Stimulated activated CD8-positive, alpha-beta memory T cell treated with anti-CD3 and anti-CD28 coated beads, Interleukin-4, amount 100 ng/mL, for 1 hour (primary cell): ENCODE measurements at places on chromosomes 2 and 18.

- DNase-seq: no peak
These were observed 2.7 kb downstream of the AGXT start for GRCh38 chr2:240871071-240871958.

DNA sequence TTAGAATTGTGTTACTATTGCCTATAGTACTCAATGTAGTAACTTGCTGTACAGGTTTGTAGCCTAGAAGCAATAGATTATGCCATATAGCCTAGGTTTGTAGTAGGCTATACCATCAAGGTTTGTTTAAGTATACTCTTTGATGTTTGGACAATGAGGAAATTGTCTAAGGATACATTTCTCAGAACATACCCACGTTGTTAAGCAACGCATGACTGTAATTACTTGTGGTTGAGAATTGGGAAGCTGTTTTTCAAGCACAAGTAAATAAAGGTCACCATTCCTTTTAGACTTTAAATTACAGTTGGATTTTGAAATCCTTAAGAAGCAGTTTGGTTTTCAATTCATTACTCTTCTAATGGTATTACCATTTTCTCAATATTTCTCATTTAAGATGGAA is 89.8 kb upstream of the KCNH7 start:
- DNase-seq: no peak

- DNase-seq: no peak
These were observed 8.8 kb downstream of the COPS9 start for GRCh38 chr2:240127191-240127750.

DNA sequence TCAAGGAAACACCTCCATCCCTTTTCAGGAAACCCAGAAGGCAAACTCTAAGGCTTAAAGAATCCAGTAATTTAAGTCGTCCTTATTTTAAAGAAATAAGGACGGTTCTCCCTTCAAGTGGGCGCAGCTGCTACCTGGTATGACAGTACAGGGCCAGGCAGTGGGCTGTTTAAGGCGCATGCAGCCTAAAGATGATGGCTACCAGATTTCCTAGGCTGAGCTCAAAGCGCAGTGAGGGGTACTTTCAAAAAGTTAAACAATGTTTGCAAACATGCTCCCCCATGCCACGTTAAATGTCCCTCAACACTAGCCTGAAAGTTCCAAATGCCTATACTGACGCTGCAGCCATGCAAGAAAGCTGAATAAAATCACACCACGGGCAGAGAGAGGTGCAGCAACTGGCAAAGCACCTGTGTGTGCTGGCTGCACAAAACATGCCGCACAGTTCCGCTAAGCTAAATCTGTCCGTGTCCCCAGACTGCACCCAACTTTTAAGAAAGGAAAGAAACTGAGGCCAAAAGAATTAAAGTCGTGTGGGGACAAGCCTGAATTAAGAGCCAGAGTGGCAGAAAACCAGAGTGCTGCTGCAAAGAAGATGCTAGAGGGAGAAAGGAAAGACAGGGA is 583 bp downstream of the HIBCH start:
- no peak for DNase-seq

GRCh38 chr2:20524412-20525040 is 77.7 kb downstream of the RHOB start:
- DNase-seq: no peak

DNA sequence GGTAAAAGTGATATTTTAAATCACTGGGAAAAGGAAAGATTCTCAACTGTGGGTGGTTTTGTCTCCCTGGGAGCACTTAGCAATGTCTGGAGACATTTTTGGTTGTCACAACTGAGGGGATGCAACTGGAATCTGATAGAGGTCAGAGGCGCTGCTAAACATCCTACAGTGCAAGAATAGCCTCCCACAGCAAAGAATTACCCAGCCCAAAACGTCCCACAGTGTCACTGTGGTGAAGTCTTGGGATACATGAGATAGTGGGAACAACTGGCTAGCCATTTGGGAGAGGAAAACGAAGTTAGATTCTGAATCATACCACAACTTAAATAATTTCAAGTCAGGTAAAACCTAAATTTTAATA is 36.4 kb upstream of the NT5DC4 start:
- DNase-seq: no peak

DNA sequence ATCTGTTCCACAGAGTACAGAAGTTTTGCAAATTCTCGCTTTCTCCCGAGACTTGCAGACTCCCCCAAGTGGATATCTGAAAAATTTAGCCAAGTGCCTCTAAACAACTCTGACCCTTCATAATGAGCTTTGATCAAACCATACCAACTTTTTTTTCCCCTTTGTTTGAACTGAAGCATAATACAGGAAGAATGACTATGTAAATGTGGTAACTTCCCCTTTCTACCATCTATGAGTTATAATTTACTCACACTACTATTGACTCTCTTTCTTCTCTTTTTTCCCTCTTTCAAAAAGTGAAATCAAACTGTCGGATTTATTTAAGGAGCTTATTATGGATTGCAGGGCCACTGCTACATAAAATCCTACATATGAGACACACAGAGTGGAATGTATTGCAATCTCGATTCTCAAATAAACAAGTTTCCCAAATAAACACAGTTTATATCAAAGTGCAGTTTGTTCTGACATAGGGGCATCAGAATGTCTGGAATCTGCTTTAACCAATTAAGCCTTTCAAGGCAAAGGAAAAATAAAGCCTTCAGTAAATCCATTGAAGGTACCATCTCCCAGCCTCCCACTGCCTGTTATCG is 1.4 kb upstream of the ZNF804A start:
- no peak for DNase-seq

GRCh38 chr2:167681234-167682015 is 566.0 kb downstream of the STK39 start:
- DNase-seq: no peak

- DNase-seq: no peak
These were observed 90.7 kb downstream of the MEIS1 start for GRCh38 chr2:66525606-66526005.

- no peak for DNase-seq
These were observed 969.7 kb downstream of the DCDC2C start for GRCh38 chr2:4673025-4673489.

- DNase-seq: no peak
These were observed 195.7 kb upstream of the TMEFF2 start for GRCh38 chr2:192390401-192390800.

DNA sequence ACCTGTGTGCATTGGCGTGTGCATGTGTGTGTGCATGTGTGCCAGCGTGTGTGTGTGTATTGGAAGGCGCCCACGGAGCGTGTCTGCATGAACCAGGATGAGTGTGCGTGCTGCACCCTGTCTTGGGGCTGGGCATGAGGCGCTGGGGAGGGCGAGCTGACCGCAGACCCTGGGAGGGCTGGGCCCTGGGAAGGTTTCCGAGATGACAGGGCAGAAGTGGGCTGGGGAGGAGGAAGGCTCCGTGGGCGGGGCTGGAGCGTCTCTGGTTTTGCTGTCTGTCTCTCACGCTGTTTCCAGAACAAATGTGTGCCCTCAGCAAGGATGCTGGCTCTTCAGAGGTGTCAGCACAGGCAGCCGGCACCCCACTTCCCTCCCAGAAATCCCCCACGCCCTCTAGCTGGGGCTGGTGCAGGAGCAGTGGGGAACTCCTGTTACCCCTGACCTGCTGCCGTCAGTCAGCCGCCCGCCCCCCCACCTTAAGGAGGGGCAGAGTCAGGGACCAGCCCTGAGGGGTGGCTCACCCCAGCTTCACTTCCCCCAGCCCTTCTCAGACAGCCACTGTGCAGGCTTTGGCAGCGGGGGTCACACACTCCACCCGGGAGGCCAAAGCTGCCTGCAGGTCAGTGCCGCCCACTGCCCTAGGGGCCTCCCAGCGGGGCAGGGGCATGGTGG is at the start of gene GPR35:
GPR35 (plus strand) TSS at position 531 of the 672 bp plus-strand sequence. CDS start 4,473 bp downstream, outside the sequence.
- peak; percentile 39 for DNase-seq

DNA sequence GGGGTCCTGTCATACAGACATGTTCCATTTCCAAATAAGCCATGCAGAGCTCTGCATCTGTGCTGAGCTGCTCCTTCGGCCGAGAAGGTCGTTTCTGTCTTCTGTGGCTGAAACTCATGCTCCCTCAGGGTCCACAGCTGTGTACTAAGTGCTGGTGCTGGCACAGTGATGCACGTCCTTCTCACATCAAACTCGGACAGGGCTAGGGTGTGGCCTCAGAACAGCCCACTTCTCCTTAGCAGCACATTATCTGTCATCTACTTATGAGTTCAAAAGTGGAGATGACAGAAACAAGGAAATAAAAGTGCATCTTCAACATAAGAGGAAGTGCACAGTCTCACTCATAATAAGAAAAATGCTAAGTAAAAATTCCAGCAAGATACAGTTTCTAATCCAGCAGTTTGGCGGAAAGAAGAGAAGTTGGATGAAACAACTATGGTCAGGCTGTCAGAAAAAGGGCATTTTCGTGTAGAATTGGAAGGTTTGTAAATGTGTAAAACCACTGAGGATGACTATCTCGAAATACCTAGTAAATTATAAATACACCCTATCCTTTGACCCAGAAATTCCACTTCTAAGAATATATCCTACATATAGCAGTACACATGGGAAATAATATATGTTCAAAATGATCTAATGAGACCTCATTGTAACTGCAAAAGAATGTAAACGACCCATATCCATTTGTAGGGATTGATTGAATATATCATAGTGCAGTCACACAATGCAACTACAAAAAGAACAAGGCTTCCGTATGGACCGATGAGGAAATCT is 53.7 kb upstream of the APCDD1 start:
- DNase-seq: no peak

- DNase-seq: no peak
These were observed 127.5 kb upstream of the MMADHC start for GRCh38 chr2:149715005-149715592.

DNA sequence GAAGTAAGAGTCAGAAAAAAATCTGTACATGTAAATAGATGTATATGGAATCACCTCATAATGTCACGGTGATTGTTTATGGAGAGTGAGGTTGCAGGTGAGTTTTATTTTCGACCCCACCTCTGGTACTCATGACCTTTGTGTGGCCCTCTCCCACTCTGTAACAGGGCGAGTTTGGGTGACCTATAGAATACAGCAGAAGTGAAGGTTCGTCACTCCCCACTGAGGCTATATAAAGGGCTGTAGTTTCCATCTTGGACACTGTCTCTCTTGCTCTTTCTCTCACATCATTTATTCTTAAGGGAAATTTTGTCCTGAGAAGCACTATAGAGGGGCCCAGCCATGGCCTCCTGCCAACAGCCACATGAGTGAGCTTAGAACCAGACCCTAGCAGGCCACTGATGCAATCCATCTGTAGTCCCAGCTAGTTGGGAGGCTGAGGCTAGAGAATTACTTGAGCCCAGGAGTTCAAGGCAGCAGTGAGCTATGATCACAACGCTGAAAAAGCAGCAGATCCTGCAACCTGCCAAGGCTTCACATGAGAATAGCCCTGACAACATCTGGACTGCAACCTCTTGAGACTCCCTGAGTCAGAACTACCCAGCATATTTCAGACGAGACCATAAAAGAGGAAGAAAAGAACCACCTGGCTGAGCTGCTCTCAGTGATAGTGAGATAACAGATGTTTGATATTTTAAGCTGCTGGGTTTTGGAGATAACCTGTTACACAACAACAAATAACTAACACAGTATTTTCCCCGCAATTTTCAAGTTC is 74.3 kb upstream of the SLC1A4 start:
- DNase-seq: no peak

- DNase-seq: no peak
These were observed 42.2 kb downstream of the KLHL14 start for GRCh38 chr18:32730620-32731091.

GRCh38 chr2:235002198-235003095 is 50.6 kb downstream of the SH3BP4 start:
- no peak for DNase-seq

- no peak for DNase-seq
These were observed 477.5 kb downstream of the SLC4A3 start for GRCh38 chr2:220104871-220105351.

GRCh38 chr2:239855863-239856587 is 169.1 kb downstream of the NDUFA10 start:
- no peak for DNase-seq

DNA sequence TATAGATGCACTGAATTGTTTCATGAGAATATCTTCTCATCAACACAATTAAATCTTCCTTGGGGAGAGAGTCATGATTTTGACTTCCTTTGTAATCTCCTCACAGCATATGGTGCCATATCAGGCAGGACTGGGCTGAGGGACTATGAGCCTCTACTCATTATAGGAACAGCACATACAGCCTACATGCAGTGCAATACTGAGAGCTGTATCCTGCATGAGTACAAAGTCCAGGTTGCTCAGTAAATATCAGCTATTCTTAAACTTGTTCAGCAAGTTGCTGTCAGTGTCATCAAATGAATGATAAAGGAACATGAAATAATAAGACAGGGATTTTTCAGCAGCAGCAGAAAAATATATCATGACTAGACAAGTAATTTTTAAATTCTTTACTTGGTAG is 10.8 kb downstream of the DLGAP1 start:
- no peak for DNase-seq

- no peak for DNase-seq
These were observed 337.2 kb downstream of the NBAS start for GRCh38 chr2:15223887-15224286.

GRCh38 chr2:233481368-233482142 is 85.0 kb downstream of the USP40 start:
- no peak for DNase-seq

- peak; percentile 5 for DNase-seq
These were observed 1.1 kb downstream of the UXS1 start for GRCh38 chr2:106192752-106193689.

DNA sequence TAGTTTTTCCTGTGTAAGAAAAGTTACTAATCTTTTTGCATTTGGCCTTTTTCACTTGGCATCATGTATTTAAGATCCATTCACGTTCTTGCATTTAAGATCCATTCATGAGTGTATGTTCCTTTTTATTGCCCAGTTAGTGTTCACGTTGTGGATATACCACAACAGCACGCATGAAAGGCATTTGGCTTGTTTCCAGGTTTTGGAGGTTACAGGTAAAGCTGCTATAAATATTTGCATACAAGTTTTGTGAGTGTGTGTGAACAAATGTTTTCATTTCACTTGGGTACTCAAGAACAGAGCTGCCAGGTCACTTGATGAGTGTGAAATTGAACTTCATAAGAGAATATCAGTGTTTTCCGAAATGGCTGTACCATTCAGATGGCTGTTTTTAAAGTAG is 121.2 kb downstream of the CCBE1 start:
- no peak for DNase-seq

- no peak for DNase-seq
These were observed 4.2 kb upstream of the SP100 start for GRCh38 chr2:230411570-230412370.
